ENCODE measurements at places on chromosomes 3 and 15.

- no peak for DNase-seq
Observed at GRCh38 chr3:16587681-16588060, 17.6 kb downstream of the DAZL start.

GRCh38 chr15:75454471-75455378 lies 3.2 kb upstream of the SIN3A start:
- no peak for DNase-seq

DNA sequence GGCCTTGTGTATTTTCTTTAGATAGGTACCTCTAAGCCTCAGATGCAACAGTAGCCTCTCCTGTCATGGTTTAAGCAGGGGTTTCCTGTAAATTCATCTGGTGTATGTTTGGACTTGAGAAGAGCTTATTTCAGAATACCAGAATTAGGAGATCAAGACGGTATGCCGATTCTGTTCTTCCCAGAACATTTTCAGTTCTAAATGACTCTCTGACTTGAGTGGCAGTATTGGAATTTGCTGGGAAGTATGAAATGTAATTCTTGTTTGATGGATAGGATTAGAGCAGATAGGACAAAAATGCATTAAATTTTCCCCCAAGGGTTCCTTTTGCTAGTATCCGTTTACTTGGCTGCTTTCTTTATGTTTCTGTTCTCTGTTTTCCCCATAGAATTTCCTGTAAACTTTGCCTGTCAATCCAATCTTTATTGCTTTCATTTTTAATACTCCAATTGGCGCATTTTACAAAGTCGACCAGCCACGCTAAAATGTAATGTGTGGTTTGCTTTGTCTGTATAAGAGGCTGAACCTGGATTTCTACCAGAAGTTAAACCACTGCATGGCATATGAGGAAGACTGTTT lies 612.2 kb downstream of the RBMS3 start:
- DNase-seq: no peak

DNA sequence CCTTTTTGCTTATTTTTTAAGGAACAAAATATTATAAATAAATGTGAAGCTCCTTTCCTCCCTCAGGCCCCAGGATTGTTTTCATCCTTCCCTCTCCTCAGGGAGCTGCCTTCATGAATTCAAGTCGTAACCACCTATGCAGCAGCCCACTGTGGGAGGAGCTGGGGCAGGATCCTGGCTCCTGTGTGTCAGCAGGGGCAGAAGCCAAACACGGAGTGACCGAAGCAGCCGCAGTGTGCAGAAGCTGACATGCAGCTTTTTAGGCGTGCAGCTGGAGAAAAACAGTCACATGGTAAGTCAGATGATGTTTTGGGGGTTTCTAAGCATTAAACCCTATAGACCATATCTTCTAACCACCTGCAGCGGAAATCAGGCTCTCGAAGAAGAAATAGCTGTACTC lies 231.3 kb downstream of the OCA2 start:
- no peak for DNase-seq
